Natural killer cell treated with Interleukin-12 subunit alpha and Interleukin-12 subunit beta and Interleukin-15 and Interleukin-18, amount 100 ng/mL, for 72 hours (primary cell): ENCODE measurements at places on chromosomes 2 and 18. TPM values are rescaled to one million over a fixed set of nuclear protein-coding genes. Genes with fewer than 3 reads are reported as not detected.

GRCh38 chr2:176385838-176386237, 116.6 kb downstream of the MTX2 start:
- H3K27me3 ChIP-seq: peaks cover 43% of the 10 kb centered on the region
- no peak for DNase-seq
- no peaks in the 10 kb centered on the region for H3K36me3 ChIP-seq
- no peak overlapping the region for H3K4me3 ChIP-seq
- no peak overlapping the region for H3K27ac ChIP-seq
- H3K4me1 ChIP-seq: no peaks in the 10 kb centered on the region

- H3K27me3 ChIP-seq: no peaks in the 10 kb centered on the region
- H3K4me3 ChIP-seq: no peak overlapping the region
- DNase-seq: no peak
- H3K36me3 ChIP-seq: no peaks in the 10 kb centered on the region
These were observed 5.2 kb upstream of the DNAJB2 start for GRCh38 chr2:219273937-219274336.

- H3K36me3 ChIP-seq: no peaks in the 10 kb centered on the region
- H3K27ac ChIP-seq: no peak overlapping the region
- no peak overlapping the region for H3K4me3 ChIP-seq
- DNase-seq: no peak
- no peaks in the 10 kb centered on the region for H3K4me1 ChIP-seq
- H3K27me3 ChIP-seq: no peaks in the 10 kb centered on the region
These were observed 320.1 kb downstream of the GBX2 start for GRCh38 chr2:235848055-235848454.

DNA sequence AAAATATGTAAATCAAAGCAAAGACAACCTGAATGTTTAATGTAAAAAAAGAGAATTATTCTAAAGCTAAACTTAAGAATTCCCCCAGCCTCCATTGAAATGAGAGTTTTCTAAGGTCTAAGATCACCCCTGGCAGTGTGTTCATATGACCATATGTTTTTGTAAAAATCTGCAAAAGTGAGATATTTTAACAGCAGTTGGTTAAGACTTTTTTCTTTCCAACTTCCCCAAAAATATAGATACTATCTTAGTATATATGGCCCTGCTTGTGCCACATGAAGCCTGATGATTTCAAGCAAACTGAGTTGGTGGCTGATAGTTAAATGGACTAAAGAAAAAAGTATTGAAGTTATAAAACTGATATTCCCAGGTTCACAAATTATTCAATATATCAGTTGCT, 35.4 kb downstream of the ZNF804A start:
- H3K4me3 ChIP-seq: no peak overlapping the region
- no peaks in the 10 kb centered on the region for H3K27me3 ChIP-seq
- H3K4me1 ChIP-seq: no peaks in the 10 kb centered on the region

DNA sequence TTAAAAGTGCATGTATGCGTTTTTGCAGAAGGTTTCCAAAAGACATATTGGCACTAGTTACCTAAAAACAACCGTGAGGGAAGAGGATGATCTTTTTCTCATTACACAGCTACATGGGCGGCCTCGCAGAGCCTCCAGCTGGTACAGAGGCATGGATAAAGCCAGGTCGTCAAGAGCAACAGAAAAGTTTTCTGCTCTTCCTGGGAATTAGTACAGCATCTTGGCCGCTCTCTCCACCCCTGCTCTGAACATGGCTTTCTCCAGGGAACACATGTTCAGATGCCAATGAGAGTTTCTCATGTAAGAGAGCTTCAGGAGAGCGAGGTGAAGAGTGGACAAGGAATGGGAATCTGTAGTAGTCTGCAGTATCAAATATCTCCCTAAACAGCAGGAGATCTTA, 108.4 kb downstream of the ZEB2 start:
- no peaks in the 10 kb centered on the region for H3K27me3 ChIP-seq
- H3K27ac ChIP-seq: peak overlapping the region; percentile 99
- peaks cover 67% of the 10 kb centered on the region for H3K4me1 ChIP-seq
- peak overlapping the region; percentile 29 for H3K4me3 ChIP-seq

C2orf80 gene
- not detected for total RNA-seq

ANO7 gene
- 7.1 TPM for total RNA-seq

PUM2 gene
- 107 TPM for total RNA-seq

UGT1A4 gene
- total RNA-seq: not detected
